ENCODE measurements at places on chromosomes 12 and 14. TPM values are rescaled to one million over a fixed set of nuclear protein-coding genes. Genes with fewer than 3 reads are reported as not detected.

The DNM1L gene
- 78.5 TPM for total RNA-seq

The NID2 gene
- 315 TPM for total RNA-seq

The SSTR1 gene
- 1.2 TPM for total RNA-seq

The LGR5 gene
- not detected for total RNA-seq

The SLC22A17 gene
- total RNA-seq = 28.0 TPM

The MOK gene
- 7.3 TPM for total RNA-seq

The EPYC gene
- not detected for total RNA-seq

The LRR1 gene
- 27.9 TPM for total RNA-seq

The SOAT2 gene
- total RNA-seq = not detected

The SERPINA12 gene
- not detected for total RNA-seq

The TSPAN8 gene
- total RNA-seq = 0.15 TPM

The ADSS1 gene
- 7.1 TPM for total RNA-seq

The LRP6 gene
- total RNA-seq = 58.3 TPM

The ACSM4 gene
- total RNA-seq = not detected

The OR11H6 gene
- total RNA-seq = not detected

The CD163 gene
- not detected for total RNA-seq

The DENND5B gene
- total RNA-seq = 10.2 TPM

The SMOC1 gene
- total RNA-seq = 1.7 TPM

The RNF212B gene
- not detected for total RNA-seq

The SLC25A21 gene
- total RNA-seq = 0.73 TPM

The ACTR6 gene
- total RNA-seq = 15.5 TPM

The ATG2B gene
- total RNA-seq = 29.1 TPM

The LRRC10 gene
- not detected for total RNA-seq

The KLRC4 gene
- total RNA-seq = not detected

The GOLT1B gene
- total RNA-seq = 50.9 TPM

The ERP27 gene
- total RNA-seq = not detected

The WNK1 gene
- 101 TPM for total RNA-seq

The C14orf132 gene
- total RNA-seq = 31.9 TPM

The CCDC177 gene
- under 0.01 TPM for total RNA-seq
